ENCODE measurements at places on chromosomes 12 and 14.

DNA sequence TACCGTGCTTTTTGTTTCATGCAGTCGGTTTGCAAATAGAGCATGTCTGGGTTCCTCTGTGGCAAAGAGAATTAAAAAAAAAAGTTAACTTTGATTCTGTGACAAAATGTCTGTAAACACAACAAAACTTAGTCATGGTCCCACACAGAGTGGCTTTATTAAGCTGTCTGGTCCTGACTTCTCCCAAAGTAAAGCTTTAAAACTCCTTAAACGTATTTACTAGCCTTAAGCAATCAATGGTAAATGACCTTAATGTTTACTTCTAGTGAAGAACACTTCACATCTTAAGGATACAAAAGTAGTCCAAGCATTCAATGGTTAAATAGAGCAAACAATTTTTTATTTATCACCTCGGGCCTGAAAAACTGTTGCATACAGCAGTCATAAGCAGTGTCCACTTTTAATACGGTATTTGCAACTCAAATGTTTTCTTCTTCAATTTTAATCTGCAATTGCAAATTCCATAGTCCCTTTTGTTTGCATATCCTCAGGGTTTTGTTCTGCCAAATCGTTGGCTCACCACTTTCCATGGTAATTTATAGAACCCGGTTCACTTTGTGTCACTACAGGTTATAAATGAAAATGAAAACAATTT lies 453.0 kb upstream of the MIS18BP1 start:
- DNase-seq: no peak

GRCh38 chr12:127293507-127294310 lies 973.3 kb upstream of the TMEM132C start:
- no peak for DNase-seq

DNA sequence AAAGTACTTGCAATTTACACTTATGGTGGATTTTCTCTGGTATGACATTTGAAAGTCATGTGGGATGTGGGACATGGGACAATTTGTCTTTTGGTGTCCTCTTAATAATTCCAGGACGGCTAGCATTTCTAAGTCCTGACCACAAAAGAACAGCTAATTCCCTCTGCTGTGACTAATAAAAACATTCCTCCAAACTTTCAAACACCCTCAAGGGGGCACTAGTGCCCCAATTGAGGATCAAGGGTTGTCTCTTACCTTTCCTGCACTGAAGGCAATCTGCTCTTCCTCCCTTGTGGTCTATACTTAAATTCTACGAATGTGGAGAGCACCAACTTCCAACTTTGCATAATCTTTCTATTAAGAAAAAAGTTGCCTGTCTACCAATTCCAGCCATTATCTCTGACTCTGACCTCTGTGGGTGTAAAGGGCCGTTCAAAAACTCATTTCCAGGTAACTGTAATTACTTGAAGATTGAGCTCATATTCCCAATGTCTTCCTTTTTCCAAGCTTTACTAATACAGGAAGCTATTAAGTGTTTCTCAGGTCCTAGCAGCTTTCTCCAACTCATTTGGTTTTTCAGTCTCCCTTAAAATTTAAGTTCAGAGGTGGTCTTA lies 210.2 kb downstream of the PTPRO start:
- no peak for DNase-seq

DNA sequence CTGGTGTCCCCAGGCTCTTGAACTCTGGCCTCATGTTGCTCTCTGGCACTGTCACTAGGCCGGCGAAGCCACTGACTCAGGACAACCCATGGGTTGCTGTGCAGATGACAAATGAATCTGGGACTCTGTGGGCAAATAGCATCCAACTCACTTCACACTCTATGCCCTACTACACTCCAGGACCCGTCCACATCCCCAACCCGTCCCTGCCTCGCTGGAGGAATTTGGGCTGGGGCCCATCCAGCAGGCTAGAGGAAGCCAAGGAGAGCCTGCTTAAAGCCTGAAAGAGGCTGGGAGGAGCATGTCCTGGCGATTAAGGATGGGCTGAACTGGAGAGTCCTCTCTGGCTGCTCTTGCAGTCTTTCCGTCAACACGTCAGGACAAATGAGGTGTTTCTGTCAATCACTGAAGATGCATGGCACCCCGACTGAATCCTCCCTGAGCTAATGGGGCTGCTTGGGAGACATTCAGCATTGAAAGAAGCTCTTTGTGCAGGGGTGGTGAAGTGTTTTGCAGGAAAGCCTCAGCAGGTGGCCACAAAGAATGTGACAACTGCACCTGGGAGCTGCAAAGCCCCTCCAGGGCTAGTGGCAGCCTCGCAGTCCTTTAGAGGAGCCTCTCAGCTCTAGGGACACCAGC lies 71.7 kb downstream of the ANO2 start:
- no peak for DNase-seq

DNA sequence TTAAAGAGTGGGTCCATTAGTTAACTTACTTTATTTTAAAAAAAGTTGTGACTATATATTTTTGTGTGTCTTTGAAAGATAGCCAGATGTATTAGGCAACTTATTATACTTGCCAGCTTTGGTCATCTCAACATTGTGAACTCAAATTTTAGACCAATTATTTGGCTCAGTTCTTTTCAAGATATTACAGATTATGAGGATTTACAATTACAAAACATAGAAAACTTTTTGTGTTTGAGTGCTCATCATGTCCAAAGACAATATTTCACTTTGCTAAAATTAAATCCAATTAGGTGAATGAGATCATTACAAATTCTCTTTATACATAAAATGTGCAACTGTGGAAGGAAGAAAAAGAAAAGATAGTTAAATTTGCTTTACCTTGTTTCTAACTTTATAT lies 18.3 kb upstream of the PDE3A start:
- no peak for DNase-seq
